ENCODE measurements at places on chromosomes 1 and 21.
A peak's percentile ranks its signal among the peaks of the same experiment; 100 is the strongest.

GRCh38 chr1:91894036-91894761, 8.2 kb upstream of the TGFBR3 start:
- DNase-seq = no peak

DNA sequence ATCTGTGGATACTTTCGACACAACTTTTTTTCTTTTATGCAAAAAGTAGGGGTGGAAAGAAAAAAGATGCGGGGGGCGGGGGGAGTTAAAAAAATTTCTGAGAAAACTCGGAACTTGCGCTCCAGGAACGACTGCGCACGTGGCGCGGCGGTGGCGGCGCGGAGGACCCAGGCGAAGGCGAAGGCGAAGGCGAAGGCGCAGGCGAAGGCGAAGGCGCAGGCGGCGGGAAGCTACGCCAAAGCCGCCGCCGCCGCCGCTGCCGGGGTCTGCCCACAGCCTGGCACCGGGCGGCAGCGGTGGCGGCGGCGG, 208 bp upstream of the BARHL2 start:
- DNase-seq = no peak

DNA sequence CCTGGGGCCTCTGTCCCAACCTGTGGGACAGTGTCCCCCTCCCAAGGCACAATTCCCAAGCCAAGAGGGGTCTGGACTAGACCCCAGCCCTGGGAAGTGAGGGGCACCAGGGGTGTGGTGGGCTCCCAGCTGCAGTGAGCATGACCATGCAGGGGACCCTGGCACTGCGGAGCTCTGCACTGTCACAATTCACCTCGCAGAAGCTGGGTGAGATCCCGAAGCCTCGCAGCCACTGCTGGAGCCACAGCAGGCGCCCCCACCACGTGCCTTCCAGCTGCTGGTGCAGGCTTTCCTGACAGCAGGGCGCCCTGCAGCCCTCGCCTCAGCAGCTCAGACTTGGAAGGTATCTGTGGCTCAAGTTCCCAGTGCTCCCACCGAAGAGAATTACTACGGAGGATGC, 10.0 kb upstream of the SRARP start:
- no peak for DNase-seq

GRCh38 chr1:108661030-108661609, at the start of gene HENMT1:
HENMT1 (minus strand) TSS chr1:108661093; CDS start chr1:108659884, 1,209 bp downstream.
- peak; percentile 89 for DNase-seq

DNA sequence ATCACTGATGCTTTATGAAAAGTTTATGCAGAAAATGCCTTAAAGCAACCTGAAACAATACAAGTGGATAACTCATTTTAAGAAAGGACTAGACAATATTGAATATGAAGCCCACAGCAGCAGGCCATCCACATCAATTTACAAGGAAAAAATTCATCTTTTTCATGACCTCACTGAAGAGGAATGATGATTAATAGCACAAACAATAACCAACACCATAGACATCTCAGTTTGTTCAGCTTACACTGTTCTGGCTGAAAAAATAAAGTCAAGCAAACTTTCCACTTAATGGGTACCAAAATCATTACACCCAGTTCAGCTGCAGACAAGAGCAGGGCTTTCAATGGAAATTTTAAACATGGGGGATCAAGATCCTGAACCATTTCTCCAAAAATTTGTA, 380.6 kb upstream of the NEGR1 start:
- no peak for DNase-seq

- no peak for DNase-seq
Measured at GRCh38 chr1:113899111-113899510, 5.5 kb downstream of the AP4B1 start.

- peak; percentile 75 for DNase-seq
Measured at GRCh38 chr1:44237721-44238457, 24.6 kb downstream of the DMAP1 start.

DNA sequence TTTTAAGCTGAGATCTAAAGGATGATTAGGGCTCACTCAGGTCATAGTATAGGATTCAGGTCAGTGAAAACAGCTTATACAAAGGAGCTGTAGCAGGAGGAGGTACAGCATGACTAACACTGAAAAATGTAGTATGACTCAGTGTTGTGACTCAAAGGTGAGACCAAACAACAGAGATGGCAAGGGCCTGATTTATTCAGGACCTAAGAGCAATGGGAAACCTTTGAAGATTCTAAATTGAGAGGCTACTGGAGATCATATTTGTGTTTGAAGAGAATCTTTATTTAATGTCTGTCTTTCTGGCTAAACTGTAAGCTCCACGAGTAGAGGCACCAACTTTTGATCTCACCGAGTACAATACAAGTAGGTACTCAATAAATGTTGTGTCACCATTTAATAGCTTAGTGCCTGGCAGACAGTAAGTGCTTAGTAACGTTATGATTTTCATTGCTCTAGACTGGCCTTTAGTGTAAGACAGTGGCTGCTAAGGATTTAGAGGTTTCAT, 43.5 kb downstream of the PRKAA2 start:
- no peak for DNase-seq

GRCh38 chr1:115299266-115299665, 38.8 kb downstream of the NGF start:
- no peak for DNase-seq

DNA sequence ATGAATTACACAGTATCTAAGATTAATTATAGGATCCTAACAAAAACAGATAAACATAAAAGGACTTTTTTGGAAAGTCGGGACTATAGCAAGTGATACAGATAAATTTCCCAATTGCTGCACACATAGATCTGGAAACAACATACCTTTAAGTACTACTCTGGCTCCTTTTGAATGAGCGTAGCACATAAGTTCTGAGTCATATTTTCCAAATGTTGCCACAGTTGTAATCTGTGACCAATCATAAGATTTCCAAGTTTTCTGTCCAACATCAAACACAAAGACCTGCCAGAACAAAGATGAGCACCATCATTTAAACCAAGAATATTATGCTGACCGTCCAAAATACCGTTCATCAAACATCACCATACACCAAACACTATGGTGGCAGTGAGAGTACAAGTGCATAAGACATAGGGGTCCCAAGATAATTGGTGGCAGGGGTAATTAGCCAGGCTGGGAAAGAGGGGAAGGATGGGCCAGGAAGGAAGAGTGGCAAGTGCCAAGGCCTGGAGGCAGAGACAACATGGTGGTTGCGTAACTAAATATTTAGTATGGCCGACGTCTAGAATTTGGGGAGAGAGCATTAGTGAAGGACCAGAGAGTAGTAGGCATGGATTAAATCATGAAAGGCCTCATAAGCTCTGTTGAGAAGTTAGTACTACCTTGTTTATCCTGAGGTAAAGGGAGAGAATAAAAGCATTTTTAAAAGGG, 3.6 kb downstream of the CTBS start:
- no peak for DNase-seq

DNA sequence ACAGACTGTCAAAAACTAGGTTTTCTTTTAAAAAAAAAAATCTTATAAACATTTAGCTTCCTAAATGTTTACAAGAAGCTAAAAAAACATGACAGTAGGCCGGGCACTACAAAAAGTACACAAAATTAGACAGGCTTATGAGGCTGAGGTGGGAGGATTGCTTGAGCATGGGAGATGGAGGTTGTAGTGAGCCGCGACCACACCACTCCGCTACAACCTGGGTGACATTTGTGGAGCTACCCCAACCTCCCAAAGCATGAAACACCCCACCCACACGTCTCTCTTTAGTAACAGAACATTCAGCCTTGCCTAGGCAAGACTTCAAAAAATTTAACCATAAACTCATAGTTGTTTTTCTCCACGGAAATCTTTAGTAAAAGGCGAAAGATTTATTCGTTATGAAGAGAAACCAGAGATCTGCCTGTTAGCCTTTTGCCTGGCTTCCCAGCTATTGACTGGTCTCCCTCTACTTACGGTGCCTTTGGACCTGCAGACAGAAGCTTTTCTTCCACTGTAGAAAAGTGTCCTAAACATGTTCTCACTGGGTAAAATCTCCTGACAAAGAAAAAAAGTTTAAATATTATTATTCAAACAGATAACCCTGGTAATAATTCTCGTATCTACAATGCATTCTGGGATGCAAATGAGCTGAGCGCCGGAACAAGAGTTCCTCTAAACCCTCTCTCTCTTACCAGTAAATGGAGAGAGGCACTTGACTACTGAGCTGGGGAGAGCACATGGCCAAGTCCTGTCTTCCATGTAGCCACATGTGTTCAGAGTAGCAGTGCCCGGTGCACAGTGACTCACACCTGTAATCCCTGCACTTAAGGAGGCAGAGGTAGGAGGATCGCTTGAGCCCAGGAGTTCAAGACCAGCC, 9.2 kb downstream of the RNU5D-1 start:
- no peak for DNase-seq
